B cell (primary cell): ENCODE measurements at places on chromosomes 3 and 15. TPM values are rescaled to one million over a fixed set of nuclear protein-coding genes. Genes with fewer than 3 reads are reported as not detected.

- no peak for DNase-seq
These were observed 2.8 kb upstream of the NRROS start for GRCh38 chr3:196636369-196637349.

DNA sequence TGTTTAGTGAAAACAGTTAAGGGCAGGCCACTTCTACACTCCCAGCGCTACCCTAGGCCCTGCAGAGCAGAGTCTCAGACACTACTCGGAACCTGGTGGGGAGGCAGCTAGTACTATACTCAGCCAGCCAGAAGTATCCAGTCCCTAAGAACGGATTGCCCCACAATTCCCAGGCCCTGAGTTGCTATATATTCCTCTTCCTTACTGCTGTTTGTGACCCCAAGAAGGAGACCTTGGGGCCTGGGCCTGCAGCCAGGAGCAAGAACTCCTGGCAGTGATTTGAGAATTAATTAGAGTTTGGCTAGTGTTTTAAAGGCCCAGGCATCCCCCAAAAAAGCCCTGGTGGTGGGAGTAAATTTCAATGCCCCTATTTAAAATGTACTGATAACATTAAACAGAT lies 87.7 kb downstream of the RBPMS2 start:
- no peak for DNase-seq

The IL17RE gene
- 0.37 and 0.48 TPM in 2 replicates for polyA plus RNA-seq

The UBE2Q2 gene
- 11.4 and 14.7 TPM in 2 replicates for polyA plus RNA-seq

GRCh38 chr3:3355442-3355841 lies 176.0 kb upstream of the CRBN start:
- no peak for DNase-seq

- DNase-seq: no peak
These were observed 9.1 kb upstream of the TIPARP start for GRCh38 chr3:156665291-156665690.

The SLC12A1 gene
- polyA plus RNA-seq: not detected in 2 replicates

DNA sequence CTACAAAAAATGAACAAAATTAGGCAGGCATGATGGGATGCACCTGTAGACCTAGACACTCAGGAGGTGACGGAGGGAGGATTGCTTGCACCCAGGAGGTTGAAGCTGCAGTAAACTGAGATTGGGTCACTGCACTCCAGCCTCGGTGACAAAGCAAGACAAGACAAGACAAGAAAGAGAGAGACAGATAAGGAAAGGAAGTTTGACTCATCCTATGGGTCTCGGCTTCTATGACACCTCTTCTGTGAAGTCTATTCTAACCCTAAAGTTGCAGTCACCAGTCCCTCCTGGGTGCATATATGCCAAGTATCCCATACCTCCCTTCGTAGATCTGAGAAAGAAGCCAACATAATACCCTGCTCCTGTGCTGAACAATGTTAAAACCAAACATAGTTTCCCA lies 7.9 kb upstream of the ZMAT3 start:
- DNase-seq: no peak

The GATA2 gene
- 0.27 TPM in 1 of 2 replicates, not detected in the other for polyA plus RNA-seq

DNA sequence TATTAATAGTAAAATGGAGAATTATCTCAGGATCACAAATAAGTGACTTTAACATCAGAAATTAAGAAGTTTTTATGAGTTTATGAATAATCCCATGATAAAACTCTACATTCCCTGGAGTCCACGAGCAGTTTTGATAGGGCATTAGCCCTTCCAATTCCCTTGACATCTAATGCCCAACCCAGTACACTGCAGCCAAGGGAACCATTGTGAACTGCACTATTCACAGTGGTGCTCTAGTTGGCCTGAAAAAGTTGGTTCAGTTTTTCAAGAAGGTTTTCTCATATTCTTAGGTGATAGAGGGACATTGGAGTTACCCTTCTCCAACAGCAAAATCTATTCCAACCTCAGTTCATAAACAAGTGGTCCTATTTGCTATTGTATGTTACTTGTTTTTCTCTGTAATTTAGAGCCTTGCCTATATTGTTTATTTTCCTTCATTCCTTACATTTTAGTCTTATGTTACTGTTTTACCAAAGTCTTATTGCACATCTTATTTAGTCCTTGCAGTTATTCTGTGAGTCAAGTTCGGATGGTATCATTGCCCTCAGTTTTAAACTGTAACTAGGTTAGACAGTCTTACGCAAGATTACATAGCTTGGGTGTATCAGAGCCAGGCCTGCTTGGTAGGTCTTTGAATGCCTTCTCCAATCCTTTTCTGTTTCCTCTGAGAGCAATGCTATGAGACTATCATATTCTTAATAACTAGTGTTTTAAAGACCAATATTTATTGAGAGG lies 57.9 kb upstream of the SAMMSON start:
- no peak for DNase-seq

The DNASE1L3 gene
- 0.66 and 2.6 TPM in 2 replicates for polyA plus RNA-seq

- peak; percentile 40 for DNase-seq
These were observed 138.4 kb downstream of the NUP210 start for GRCh38 chr3:13281507-13282357.

GRCh38 chr3:13161771-13162535 lies 88.7 kb upstream of the IQSEC1 start:
- DNase-seq: no peak

DNA sequence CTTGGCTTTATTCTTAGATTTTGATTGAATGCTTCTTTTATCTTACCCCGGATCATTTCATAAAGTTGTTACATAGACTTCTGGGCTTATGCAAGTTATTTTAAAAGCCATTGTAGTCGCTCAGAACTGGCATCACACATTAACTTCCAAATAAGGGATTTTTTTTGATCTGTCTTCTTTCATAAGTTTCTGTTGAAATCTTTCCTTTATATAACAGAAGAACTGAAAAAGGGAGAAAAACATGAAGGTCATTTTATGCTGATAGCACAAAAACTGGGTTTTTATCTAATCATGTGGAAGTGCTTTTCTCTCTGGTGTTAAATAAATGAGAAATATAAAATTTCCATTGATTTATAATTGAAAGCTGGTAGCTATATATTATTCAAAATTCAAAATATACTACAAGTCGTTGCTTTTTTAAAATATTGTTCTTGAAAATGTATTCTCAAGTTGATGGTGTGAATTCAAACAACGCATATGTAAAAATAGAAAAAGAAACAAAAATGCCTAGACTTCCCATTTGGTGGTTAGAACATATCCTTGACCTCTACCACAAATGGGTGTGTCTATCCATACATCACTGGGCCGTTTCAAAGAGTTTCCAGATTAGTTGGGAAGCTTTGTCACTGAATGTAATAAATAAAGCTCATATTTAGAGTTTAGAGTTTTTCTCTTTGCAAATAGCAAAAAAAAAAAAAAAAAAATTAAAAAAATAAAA lies 258.3 kb upstream of the ZPLD1 start:
- no peak for DNase-seq

GRCh38 chr15:87639305-87640011 lies 617.1 kb downstream of the NTRK3 start:
- no peak for DNase-seq

The POC1A gene
- 1.4 and 1.7 TPM in 2 replicates for polyA plus RNA-seq

The SIDT1 gene
- 53.2 and 61.2 TPM in 2 replicates for polyA plus RNA-seq

GRCh38 chr3:194964809-194965208 lies 279.1 kb downstream of the FAM43A start:
- DNase-seq: no peak

DNA sequence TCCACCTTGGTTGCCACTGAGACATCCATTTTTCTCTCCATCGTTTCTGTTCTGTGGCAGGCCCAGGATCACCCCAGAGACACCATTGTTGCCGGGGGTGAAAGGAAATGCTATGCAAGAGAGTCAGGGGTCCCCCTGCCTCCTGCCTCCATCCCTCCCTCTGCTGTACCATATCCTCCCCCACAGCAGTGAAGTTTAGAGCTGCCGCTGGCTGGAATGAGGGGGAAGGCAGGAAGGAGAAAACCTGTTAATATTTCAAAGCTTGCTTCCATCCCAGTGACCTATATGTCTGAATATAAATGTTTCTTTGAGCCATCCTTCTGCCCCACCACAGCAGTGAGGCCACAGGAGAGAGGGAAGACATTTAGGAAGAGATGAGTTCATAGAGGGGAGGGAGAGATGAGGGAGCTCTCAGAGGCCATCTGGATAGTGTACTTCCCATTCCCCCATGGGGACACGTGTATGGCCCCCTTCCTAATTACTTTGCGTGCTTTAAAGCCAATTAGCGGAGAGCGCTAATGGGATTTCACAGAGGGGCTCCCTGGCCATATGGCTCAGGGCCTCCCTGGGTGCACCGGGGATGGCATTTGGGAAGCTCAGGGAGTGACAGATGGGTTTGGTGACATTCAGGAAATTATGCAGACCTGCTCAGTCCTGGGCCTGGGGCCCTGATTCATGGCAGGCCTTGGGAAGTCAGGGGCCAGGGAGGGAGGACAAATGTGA lies 40.4 kb upstream of the CHRNB4 start:
- DNase-seq: no peak

GRCh38 chr3:145639875-145640274 lies 521.1 kb downstream of the PLOD2 start:
- no peak for DNase-seq

- DNase-seq: peak; percentile 17
These were observed 442.3 kb upstream of the TPRG1 start for GRCh38 chr3:188729422-188729821.

- no peak for DNase-seq
These were observed 4.5 kb downstream of the CILP start for GRCh38 chr15:65206750-65207149.

DNA sequence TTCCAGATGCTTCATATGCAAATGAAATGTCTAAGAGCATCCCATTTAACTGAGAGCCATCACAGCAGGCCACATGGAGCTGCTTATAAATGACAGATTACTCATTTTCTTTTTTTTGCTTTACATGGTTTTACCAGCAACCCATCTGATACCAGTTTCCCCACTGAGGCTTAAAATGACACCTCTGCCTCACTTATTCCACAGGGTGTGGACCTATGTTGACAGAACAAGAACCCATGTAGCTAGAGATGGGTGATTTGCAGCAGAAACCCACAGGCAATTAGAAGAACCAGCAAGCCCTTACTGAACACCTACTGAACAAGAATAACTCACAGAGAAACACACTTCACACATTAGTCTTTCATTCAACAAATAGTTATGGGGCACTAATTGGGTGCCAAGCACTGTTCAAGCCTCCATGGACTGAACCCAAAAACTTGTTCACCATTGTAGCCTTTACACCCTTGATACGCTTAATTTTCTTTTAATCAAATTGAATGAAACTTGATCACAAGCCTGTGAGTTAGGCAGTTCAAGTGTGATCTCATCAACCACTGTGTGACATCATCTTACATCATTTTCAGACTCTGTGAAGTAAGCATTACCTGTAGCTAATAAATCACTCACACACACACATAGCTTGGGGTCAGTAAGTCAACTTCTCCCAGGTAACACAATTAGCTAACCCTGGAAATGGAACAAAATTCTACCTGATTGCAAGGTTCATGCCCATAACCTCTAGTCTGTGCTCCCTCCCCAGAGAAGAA lies 45.4 kb downstream of the MAGI1 start:
- DNase-seq: no peak

The TYRO3 gene
- not detected in 2 replicates for polyA plus RNA-seq

DNA sequence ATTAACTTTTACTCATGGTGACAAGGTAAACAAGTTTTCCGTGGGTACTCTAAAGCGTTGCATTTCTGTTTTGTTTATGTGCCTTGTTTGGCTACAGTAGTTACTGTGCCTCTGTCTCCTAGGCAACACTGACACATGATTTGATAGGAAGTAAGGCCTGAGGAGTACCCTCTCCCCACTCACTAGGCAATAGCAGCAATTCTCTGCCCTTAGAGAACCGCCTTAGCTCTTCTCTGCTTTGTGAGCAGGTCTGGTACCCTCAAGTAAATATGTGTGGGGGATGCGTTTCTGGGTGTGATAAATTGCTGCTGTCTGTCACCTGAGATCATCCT lies at the start of gene IL5RA:
Gene IL5RA (minus strand): TSS at position 76 of the 332 bp plus-strand sequence. CDS start 5,390 bp downstream, outside the sequence.
- peak; percentile 72 for DNase-seq

- no peak for DNase-seq
These were observed 36.7 kb downstream of the SHQ1 start for GRCh38 chr3:72811571-72811970.

- no peak for DNase-seq
These were observed 465.0 kb upstream of the ROBO1 start for GRCh38 chr3:80232760-80233159.

DNA sequence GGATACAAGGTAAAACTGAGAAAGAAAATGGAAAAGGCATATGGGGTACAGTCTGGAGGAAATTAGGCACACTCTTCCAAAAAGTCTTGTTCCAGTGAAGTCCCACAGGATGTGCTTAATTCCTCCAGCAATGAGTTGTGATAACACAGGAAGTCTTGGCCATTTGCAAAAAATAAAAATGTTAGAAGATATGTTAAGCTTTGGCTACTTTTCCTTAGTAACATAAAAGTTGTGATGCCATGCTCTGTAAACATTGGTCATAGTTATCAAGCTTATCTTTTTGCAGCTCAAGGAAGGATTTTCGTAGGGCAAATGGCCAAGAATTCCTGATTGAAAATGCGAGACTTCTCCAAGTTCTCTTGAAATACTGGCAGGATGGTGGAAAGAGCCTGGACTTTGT lies 26.4 kb downstream of the LNP1 start:
- no peak for DNase-seq

- DNase-seq: no peak
These were observed 268.9 kb downstream of the SHOX2 start for GRCh38 chr3:157837336-157837735.

The LAMB2 gene
- 0.25 and 0.67 TPM in 2 replicates for polyA plus RNA-seq

The OXNAD1 gene
- polyA plus RNA-seq: 4.0 and 5.5 TPM in 2 replicates

DNA sequence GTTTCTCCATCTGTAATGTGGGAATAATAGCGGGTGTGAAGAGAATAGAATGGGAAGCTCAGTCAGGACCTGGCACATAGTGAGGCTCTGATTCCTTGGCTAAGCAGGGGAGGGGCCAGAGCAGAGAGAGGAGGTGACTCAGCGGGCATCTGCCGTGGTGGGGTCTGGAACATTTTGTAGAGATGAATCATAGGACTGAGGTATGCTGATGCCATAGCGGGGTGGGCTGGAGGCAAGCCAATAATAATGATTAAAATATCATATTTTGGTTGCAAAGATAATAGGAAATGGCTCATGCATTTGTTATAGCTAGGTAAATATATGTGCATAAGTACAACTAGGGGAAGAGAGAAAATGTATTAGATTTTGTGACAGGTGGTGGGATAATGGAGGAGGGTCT lies 11.2 kb downstream of the TGM4 start:
- no peak for DNase-seq

DNA sequence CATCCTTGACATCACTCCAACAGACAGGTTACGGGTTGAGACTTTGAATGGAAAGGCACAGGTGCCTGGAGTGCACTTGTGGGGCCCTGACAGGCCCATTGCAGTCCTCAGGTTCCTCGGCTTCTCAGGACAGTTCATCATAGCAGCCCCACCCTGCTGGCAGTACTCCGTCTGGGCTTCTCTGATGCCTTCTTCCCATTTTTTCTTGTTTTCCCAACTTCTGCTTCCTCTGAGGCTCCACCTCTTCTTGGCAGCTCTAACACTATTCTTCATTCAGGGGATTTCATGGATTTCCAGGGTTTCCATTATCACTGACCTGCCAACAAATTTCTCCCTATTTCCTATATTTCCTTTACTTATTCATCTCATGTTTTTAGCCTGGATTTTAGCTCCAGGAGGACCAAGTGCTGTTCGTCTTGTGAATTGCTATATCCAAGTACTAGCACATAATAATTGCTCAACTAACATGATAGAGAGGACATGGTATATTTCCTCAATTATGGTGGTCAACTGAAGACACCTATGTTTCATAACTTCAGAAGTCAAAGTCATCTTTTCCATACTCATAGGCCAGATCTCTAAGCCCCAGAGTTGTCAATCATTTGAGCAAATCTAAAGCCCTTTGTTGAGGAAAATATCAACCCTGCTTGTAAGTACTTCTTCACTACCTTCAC lies 16.2 kb downstream of the NCEH1 start:
- no peak for DNase-seq

The ZNF80 gene
- polyA plus RNA-seq: 0.04 and 0.10 TPM in 2 replicates
